ENCODE measurements at places on chromosomes 7 and 10.

DNA sequence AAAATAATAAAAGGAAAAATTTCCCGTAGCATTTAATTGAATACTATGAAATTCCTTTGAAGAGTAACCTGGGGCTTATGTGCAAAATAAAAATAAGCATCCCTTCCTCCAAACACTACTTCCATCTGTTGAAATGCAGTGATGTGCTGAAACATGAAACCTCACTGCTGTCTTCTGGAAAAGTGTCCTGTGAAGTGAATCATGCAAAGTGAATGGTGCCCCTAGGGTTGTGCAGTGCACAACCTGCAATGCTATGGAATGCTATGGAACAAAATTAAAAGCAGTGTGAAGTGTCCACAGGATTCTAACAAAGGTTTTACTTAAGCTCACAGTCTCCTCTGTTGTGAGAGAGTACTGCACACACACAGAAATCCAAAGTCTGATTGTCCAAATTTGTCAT, 480.9 kb downstream of the ETV1 start:
- DNase-seq, result no peak

DNA sequence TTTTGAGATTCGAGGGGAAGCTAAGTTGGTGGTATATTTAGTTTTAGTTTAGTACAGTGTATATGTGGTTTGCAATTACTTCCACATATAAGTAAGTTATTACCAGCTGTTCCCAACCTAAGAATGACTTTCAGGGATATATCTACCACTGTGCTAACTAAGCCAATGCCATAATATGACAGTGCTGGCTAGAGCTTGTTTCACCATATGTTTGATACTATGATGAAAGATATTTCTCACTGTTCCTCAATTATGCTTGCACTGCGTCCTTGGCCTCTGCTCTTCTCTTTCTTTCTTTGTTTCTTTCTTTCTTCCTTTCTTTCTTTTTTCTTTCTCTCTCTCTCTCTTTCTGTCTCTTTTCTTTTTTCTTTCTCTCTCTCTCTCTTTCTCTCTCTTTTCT, 113.8 kb upstream of the SKAP2 start:
- DNase-seq, result no peak

GRCh38 chr7:155984609-155985405, 172.5 kb upstream of the SHH start:
- no peak for DNase-seq

GRCh38 chr10:94129393-94130130, 135.8 kb downstream of the PLCE1 start:
- peak; percentile 83 for DNase-seq

DNA sequence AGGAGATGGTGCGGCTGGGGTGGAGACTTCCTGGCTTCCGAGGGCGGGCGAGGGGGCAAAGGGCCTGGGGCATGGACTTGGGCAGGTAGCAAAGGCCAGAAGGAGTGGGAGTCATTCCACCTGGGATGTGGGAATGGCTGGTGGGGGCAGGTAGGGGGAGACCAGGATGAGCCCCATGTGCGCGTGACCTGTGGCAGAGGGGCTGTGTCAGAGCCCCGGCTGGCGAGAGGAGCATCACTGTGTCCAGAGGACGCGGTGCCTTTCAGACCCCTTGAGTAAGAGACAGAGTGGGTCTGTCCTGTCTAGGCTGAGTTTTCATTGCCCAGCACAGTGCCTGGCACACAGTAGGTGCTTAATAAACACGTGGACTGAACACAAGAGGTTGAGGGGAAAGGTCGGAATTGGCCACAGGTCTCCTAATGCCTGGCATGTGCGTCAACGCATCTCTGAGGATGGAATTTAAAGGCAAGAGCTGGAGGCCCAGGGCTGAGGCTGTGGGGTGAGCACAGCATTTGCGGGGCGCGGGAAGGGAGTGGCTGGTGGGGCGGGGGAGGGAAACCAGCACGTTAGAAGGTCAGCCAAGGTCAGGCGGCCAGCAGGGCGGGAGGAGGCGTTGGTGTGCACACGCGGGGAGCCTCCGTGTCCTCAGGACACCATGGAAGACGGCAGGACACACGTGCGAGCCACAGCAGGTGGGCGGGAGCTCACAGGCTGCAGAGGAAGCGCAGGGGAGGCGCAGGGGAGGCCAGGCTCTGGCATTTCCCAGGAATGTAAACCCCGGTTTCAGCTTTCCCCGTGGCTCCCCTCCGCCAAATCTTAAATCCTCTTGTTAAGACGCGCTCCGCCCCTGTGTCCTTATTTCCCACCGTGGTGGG, 51.8 kb downstream of the CUX1 start:
- no peak for DNase-seq

GRCh38 chr7:158082761-158083160, 504.9 kb downstream of the PTPRN2 start:
- DNase-seq, result no peak

DNA sequence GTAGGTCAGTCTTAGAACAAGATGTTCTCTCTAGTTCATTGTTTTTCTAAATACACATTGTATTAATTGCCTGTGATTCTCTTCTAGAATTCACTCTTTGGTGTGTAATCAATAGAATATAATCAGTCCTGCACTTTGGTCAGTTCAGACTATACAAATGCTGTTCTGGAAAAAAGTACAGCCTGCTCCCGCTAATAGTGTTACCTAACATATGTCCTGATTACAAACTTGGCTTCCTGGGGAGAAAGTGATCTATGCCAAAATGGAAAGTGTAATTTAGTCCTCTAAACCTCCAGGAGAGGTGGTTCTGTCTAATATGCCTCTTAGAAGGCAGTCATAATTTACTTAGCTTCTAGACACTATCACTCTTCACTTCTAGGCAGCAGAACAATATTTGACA, 215.5 kb downstream of the SEMA3D start:
- no peak for DNase-seq

GRCh38 chr7:120431016-120431415, 158.0 kb downstream of the KCND2 start:
- DNase-seq, result no peak

GRCh38 chr10:14466257-14466656, 135.5 kb upstream of the FRMD4A start:
- DNase-seq, result peak; percentile 61

- no peak for DNase-seq
Observed at GRCh38 chr10:12413369-12413711, 64.0 kb downstream of the CAMK1D start.

DNA sequence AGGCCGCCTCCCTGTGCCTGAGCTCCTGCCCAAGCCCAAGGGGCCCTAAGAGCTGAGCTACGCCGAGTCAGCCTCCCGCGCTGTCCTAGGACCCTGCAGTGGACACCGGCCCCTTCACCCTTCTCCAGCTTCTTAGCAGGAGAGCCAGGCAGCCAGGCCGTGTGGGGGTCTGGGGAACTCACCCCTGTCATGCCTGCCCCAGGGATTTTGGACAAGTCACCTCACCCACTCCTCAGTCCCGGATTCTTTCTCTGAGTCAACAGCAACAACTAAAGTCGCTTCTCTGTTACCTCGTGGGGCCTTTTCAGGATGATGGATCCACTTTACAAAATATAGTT, 79.3 kb downstream of the MKI67 start:
- DNase-seq, result no peak

GRCh38 chr10:105159268-105159667, 518.2 kb downstream of the SORCS3 start:
- DNase-seq, result no peak

GRCh38 chr7:65960351-65961074, 21.5 kb downstream of the GUSB start:
- no peak for DNase-seq

- no peak for DNase-seq
Observed at GRCh38 chr10:121404611-121405010, 193.6 kb downstream of the FGFR2 start.

GRCh38 chr10:129968853-129969183, 4.7 kb upstream of the EBF3 start:
- peak; percentile 50 for DNase-seq
